ENCODE measurements at places on chromosomes 7 and 10.

DNA sequence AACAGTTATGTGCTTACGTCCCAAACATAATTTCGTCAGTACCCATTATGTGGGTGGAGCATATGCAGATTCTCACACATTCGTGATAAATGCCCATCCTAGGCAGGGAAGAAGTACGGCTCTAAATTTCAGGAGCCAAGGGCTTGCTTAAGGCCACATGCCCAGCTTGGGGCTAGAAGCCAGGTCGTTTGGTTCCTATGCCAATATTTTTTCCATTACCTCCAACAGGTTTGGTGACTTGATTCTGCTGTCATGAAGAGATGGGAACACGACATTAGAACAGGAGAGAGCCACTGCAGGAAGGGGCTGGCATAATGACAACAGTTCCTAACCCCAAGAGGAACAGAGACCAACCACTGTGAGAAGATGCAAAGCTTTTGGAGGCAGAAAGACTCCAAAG is 85.1 kb downstream of the HIPK2 start:
- no peak for DNase-seq

GRCh38 chr10:28280652-28281051 is 22.2 kb downstream of the MPP7 start:
- DNase-seq: no peak

DNA sequence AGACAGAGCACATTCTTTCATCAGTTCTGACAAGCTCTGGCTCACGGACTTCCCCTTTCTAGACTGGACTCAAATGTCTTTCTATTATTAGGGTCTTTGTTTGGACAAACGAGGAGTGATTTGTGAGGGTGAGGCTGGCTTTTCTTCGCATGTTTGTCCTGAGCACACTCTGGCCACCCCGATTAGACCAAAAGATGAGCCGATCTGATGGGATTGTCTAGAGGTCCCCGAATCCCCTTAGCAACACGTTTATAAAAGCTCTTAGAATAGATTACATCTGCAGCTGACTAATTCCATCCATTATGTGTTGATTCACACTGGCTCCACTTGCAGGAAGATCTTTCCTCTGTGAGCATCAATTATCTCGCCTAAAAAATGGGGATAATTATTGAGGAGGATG is 675.4 kb upstream of the AUTS2 start:
- DNase-seq: no peak

DNA sequence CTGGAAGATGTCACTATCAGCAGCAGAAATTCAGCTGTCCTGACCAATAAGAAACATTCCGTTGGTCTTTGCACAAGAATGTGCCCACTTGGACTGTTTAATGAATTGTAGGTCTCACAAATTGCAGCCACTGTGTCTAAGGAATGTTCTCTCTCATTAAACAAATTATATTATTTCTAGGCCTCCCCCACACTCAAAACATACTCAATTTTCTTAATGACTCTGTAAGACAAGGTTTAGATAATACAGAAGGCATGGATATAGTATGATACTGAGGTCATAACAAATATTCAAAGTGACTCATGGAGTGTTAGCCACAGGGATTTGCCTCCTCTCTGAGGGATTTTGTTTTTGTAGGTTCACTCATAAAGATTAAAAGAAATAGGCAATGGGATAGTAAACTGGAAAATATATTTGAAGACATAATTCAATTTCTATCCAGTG is 197.5 kb downstream of the PTN start:
- DNase-seq: no peak

DNA sequence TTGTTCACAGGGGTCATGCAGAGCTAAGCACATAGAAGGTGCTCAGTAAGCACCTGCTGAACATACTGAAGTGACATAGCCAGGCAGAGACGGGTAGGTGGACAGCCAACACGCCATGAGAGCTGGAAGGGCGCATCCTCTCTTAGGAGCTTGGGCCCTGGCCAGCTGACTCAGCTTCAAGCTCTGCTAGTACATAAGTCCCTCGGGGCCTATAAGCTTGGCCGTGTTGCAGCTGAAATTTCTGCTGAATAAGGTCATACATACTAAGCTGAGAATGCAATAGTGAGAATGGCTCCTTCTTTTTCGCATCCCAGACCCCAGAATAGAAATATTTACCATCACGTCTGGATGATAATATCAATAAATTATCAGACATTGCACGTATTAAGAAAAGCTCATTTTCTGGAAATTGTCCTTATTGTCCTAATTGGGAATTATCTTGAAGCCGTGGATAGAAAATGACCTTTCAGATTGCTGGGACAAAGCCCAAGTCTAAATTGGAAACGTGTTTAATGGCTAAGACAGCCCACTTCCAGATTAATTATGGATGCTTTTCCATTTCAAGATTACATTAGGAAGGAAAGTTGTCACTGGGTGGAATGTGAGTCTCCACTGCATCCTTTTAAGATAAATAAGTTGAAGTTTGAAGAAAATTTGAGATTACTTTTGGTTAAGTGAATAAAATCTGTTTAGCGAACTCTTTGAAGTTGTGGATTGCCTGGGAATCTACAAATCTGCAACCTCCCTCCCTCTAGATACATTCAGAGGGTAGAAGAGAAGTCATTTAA is 287.1 kb upstream of the C7orf33 start:
- DNase-seq: no peak

DNA sequence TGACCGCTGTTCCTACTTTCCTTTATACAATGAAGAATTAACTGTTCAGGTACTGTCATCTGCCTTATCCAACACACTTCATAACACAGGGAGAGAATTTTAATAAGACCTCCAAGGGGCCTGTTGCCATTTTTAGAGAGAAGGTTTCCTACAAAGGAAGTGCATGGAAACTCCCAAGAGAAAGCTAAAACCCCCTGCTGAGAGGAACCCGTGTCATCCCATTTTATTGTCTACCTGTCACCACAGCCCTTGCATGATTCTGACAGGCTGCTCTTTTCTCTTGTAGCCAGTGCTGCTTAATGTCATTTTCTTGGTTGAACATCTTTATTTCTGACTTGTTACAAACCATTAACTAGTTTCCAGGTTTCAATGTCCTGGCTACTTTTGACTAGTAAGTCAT is 98.4 kb downstream of the SNX10 start:
- DNase-seq: no peak

- DNase-seq: no peak
Measured at GRCh38 chr7:134724606-134725005, 54.8 kb upstream of the CALD1 start.

GRCh38 chr10:118564652-118565051 is 30.8 kb downstream of the PRLHR start:
- no peak for DNase-seq

DNA sequence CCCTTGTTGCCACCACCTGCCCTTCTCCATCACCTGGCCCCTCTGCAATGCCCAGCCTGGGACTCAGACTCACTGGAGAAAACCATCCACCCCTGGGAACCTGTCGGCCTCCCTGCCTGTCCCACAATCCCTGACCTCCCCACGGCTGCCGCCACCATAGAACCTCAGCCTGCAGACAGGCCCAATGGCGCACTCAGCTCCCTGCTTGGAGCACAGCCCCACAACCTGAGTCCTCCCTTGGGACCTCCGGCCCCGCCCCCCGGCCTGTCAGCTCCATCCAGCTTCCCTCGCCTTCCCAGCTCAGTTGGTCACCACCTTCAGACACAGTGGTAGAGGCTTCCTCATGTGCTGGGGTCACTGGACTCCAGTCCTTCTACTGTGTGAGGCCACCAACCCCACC is 41.1 kb downstream of the PARP12 start:
- no peak for DNase-seq

- DNase-seq: peak; percentile 21
Measured at GRCh38 chr10:3071405-3072198, 4.3 kb downstream of the PFKP start.

- no peak for DNase-seq
Measured at GRCh38 chr7:149427096-149427680, 33.7 kb downstream of the ZNF777 start.

- no peak for DNase-seq
Measured at GRCh38 chr7:145123502-145123901, 287.6 kb upstream of the TPK1 start.

DNA sequence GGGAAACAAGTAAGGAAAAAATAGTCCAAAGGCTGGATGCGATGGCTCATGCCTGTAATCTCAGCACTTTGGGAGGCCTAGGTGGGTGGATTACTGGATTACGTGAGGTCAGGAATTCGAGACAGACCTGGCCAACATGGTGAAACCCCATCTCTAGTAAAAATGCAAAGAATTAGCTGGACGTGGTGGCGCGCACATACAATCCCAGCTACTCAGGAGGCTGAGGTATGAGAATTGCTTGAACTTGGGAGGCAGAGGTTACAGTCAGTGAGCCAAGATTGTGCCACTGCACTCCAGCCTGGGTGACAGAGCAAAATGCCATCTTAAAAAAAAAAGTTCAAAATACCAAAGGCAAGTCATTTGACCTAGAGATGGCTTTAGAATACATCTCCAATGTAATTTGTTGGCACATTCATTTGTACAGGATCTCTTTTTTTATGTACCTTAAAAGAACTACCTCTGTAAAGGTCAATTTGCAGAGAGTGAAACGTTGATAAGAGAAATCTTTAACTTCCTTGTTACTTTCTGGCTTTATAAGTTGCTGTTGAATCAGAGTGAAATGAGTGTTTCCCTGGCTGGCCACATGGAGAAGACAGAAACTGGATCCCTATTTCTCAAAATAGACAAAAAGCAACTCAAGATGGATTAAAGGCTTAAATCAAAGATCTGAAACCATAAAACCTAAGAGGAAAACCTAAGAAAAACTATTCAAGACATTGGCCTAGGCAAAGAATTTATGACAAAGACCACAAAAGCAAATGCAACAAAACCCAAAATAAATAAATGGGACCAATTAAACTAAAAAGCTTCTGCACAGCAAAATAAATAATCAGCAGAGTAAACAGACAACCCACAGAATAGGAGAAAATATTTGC is 260.7 kb downstream of the KLF6 start:
- DNase-seq: no peak

DNA sequence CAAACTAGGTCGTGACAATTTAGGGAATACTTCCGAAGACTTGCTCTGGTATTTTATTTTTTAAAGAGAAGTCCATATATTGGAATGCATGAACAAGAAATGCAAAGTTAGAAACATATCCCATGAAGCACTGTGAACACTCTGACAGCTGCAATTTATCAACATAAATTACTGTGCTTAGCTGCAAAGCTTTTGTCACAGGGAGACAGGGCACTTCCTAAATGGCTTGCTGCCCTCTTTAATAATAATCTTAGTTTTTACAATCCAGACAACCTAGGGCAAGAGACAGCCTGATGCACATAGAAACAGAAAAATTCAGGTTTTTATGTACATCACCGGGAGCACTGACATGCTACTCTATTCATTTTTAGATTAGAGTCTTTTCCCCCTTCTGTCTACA is 78.3 kb upstream of the NOBOX start:
- DNase-seq: no peak

- DNase-seq: no peak
Measured at GRCh38 chr10:23966504-23967051, 242.4 kb upstream of the KIAA1217 start.

- no peak for DNase-seq
Measured at GRCh38 chr10:71349406-71349805, 30.3 kb downstream of the SLC29A3 start.

DNA sequence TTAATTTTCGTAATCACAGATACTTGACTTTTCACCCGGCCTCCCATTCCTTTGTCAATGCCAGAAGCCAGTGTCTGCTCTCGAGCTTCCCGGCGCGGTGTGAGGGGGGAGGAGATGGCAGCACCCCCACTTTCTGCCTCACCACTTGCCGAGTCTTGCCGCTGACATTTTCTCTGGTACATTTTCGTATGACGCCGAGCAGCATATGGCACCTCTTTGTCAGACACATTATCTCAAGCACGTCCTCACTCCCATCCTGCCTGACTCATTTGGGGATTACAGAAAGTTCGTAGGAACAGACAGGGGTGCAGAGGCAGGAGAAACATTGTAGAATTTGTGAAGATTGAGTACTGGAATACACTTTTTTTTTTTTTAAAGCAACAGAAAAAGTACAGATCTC is 60.8 kb upstream of the SORCS3 start:
- DNase-seq: no peak

Data from stimulated activated CD4-positive, alpha-beta T cell treated with anti-CD3 and anti-CD28 coated beads, TNF-alpha, amount 100 ng/mL, for 4 hours (primary cell).